ENCODE measurements at places on chromosomes 12 and 14.

- no peak for DNase-seq
Measured at GRCh38 chr14:70008284-70009262, 129.4 kb downstream of the SMOC1 start.

GRCh38 chr12:34097213-34097612 lies 74.9 kb downstream of the ALG10 start:
- DNase-seq: no peak

DNA sequence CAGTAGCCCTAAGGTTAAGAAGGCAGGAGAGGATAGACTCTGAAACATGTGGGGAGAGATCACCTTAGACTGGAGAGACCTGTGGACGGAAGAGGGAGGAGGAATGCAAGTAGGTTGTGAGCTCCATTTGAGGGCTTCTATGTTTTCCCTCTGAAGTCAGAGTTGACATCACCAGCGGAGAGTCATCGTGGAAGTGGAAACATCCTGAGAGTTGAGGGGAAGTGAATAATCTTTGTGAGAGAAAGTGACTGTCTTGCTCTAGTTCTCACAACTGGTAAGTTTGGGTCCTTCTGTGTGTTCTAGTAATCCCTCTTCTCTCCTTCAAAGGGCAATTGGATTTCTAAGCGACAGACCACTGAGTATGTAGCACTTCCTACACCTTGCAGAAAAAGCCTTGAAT lies 103.6 kb upstream of the CCND2 start:
- no peak for DNase-seq

DNA sequence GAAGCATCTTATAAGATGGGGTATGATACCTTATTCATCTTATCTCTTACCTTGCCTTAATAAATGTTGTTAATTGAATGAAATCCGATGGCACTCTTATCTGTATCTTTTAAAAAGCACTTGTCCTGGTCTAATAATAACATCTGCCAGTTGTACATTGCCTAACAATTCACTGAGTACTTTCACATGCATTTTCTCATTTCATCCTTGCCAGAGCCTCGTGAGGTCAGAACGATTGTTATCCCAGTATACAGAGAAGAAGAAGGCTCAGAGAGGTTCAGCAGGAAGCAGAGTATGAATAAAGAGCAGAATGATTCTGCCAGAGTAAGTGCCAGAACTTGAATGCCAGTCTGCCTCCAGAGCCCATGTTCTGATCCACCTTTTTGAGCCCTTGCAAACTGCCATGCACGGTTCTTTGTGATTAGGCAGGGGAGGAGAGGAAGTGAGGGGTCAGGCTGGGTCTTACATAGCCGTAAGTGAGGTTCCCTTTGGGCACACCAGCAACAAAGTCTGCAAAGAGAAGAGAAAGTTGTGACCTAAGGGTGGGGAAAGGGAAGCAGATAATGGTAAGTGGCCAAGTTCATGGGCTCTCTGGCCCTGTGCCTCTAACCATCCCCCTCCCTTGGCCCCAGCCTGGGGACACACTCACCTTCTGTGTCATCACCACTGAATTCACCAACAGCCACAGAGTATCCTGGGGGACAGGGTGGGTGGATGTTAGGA lies 11.7 kb downstream of the ITGA5 start:
- DNase-seq: no peak
